ENCODE measurements at places on chromosomes 5 and 9. TPM values are rescaled to one million over a fixed set of nuclear protein-coding genes. Genes with fewer than 3 reads are reported as not detected.

TMCO6 gene
- 28.6 TPM for total RNA-seq

FOXD4L4 gene
- total RNA-seq, result 0.20 TPM

APBA1 gene
- total RNA-seq, result 12.8 TPM

C5orf34 gene
- 6.5 TPM for total RNA-seq

CCNI2 gene
- total RNA-seq, result 62.0 TPM

TICAM2 gene
- 3.5 TPM for total RNA-seq

CAVIN4 gene
- total RNA-seq, result 0.12 TPM

TSSK1B gene
- not detected for total RNA-seq

WDR38 gene
- not detected for total RNA-seq

IFNA2 gene
- total RNA-seq, result not detected

DNAH5 gene
- not detected for total RNA-seq

KCNN2 gene
- not detected for total RNA-seq

ADGRD2 gene
- total RNA-seq, result not detected

GMCL2 gene
- total RNA-seq, result not detected

PDE8B gene
- not detected for total RNA-seq

CDO1 gene
- 0.61 TPM for total RNA-seq

CDX1 gene
- total RNA-seq, result not detected

ITGA2 gene
- 5.4 TPM for total RNA-seq

PCDHB13 gene
- not detected for total RNA-seq

GFPT2 gene
- 0.39 TPM for total RNA-seq

SPATA6L gene
- 0.32 TPM for total RNA-seq

Measured in T-helper 1 cell treated with Interleukin-12 subunit alpha and Interleukin-12 subunit beta and Interleukin-4 antibody, amounts not matched to agents 30 ng/mL and 1 ng/mL, for 36 hours (primary cell).